NCI-H1048 (cell line): ENCODE measurements at places on chromosomes 1 and 21.

- DNase-seq = no peak
Observed at GRCh38 chr1:1432951-1433803, 2.3 kb upstream of the VWA1 start.

DNA sequence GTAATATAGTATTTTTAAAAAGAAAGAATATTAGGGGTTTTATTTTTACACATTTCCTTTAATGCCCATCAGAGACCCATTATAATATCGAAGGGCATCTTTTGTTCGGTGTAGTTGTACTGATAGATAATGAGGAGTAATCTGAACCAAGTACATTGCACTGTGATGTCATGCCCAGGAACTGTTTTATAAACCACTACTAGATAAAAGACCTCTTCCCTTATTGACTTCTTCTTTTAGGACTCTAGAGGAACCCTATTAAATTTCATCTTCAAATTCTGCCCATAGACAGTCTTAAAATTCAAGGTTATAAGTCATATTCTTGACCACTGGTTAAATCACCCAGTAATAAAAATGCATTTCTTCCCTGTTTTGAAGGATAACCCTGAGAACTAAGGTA lies 206.5 kb downstream of the NRIP1 start:
- DNase-seq = no peak

DNA sequence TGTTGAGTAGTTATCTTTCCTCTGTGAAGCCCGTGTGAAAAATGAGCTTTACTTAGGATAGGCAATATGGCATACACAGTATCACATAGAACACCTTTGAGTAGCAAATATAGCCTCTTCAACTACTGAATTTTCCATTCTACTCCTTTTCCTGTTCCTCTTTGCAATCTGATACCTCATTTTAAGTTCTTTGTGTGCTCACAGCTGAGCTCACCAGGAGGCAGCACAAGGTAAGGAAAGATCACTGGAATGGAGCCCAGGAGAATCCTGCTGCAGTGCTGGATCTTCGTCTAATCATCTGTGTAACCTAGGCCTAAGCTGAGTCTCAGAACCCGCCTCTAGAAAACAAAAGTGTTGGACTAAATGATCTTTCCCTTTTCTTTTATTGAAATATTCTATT lies 171.0 kb downstream of the LRRC40 start:
- no peak for DNase-seq

DNA sequence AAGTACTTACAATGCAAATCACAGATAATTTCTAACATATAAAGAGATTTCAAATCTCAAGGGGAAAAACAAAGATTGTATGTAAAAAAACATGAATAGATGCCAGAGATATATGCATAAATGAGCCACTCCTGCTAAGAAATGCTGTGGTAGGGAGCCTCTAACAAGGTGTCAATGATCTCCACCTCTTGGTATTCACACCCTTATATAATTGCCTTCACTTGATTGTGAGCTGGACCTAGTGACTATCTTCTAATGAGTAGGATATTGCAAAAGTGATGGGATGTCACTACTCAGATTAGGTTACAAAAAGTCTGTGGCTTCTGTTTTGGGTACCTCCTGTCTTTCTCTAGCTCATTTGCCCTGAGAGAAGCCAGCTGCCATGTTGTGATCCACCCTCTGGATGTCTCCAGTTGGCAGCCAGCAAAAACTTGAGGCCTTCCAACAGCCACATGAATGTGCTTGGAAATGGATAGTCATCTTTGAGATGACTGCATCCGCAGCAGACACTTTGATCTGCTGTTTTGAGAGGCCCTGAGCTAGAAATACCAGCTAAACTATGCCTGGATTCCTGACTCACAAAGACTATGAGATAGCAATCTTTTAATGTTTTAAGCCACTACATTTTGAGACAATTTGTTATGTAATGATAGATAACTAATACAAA lies 196.1 kb upstream of the FGGY start:
- no peak for DNase-seq

GRCh38 chr1:194347200-194347599 lies 1160.8 kb upstream of the B3GALT2 start:
- no peak for DNase-seq

GRCh38 chr1:237975903-237976302 lies 85.2 kb upstream of the ZP4 start:
- DNase-seq = no peak

GRCh38 chr1:31326461-31326860 lies 29.6 kb downstream of the ZCCHC17 start:
- DNase-seq = no peak
